Psoas muscle (tissue), 8 donors: ENCODE measurements at places on chromosomes 7 and 10. TPM values are rescaled to one million over a fixed set of nuclear protein-coding genes. Genes with fewer than 3 reads are reported as not detected.

Gene XRCC2
- polyA plus RNA-seq: 0.17 TPM

Gene LIPK
- not detected for polyA plus RNA-seq

Gene WNT16
- not detected for polyA plus RNA-seq

Gene PPP1R3A
- 14.3 TPM for polyA plus RNA-seq

Gene CYP2E1
- 0.25 TPM for polyA plus RNA-seq

Gene NPSR1
- polyA plus RNA-seq: not detected

DNA sequence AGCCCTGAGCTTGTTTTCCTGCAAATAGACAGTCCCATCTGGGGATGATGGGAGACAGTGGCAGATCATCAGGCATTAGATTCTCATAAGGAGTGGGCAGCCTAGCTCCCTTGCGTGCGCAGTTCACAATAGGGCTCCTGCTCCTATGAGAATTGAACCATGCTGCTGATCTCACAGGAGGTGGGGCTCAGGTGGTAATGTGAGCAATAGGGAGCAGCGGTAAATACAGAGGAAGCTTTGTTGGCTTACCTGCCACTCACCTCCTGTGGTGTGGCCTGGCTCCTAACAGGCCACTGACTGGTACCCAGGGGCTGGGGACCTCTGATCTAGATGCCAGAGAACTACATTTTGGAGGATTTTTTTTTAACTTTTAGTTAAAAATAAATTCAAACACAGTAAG is 434.8 kb upstream of the MKI67 start:
- DNase-seq: no peak

GRCh38 chr7:7318601-7319000 is 136.3 kb downstream of the C1GALT1 start:
- no peak for DNase-seq

- DNase-seq: peak; percentile 64
These were observed 18.6 kb upstream of the VDAC2 start for GRCh38 chr10:75191821-75192568.

- no peak for DNase-seq
These were observed 180.5 kb downstream of the ZNF365 start for GRCh38 chr10:62554632-62555199.

DNA sequence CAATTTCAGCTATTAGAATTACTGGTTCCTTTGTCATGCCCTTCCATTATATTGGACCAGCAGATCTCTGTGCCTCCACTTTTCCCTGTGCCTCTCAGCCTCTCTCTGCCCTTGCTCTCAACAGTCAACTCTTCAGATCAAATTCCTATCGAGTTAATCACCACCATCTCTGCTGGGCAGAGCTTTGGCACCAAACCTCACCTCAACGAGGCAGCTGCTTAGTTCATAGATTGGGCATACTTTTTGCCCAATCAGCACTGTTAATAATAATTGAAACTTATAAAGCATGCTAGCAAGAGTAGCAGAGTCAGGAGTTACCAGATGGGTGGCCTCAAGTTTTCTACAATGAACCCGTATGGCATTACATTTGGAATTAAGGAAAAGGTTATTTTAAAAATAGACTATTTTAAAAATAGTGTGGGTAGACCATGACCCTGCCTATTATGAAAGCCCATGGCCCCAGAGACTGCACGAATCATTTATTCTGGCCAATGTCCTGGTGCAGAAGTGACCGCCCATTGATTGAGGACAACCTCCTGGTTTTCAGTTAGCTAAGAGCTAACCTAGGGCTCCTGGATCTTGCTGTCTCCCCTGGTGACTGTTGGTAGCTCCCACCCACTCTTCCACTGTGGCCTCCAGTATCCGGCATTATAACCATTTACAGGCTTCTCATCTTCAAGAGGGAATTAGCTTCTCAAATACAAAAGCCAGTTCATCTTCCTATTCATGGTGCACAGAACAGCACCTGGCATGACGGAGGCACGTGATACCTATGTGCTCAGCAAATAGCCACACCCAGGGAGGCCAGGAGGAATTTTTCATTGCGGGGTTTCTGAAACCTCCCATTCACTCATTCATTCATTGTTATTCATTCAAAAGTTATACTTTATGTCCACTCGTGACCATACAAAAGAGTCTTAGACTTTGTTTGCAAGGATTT is 265.4 kb downstream of the INHBA start:
- no peak for DNase-seq

- DNase-seq: no peak
These were observed 337 bp downstream of the TRIL start for GRCh38 chr7:28957751-28958234.

DNA sequence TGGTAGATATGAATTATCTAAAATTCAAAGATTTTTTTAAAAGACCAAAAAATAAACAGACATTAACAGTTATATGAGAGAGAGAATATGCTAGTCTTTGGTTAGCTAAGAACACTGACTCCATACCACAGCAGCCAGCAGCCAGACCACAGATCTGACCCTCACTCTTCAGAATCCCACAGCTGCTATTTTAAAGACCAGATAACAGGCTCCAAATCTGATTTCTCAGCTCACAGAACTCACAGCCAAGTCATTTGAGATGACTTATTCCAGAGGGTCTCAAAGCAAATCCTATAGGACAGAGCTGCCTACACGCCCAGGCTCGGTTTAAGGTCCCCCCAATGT is 20.4 kb downstream of the NUDCD3 start:
- no peak for DNase-seq

- DNase-seq: no peak
These were observed 571.1 kb downstream of the IPMK start for GRCh38 chr10:57696641-57697040.

GRCh38 chr7:8149222-8149621 is 112.7 kb downstream of the ICA1 start:
- DNase-seq: no peak

- no peak for DNase-seq
These were observed 24.4 kb upstream of the SRI start for GRCh38 chr7:88244258-88244657.

DNA sequence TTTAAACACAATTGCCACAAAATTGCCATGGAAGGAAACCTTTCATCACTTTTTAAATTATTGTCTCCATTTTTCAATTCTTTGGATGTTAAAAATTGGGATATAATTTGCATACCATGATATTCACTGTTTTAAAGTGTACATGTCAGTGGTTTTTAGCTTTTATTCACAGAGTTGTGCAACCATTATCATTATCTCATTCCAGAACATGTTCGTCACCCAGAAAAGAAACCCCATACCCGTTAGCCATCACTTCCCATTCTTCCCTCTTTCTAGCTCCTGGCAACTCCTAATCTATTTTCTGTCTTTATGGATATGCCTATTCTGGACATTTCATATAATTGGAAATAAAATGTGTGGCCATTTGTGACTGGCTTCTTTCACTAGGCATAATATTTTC is 260.3 kb upstream of the FERD3L start:
- no peak for DNase-seq

DNA sequence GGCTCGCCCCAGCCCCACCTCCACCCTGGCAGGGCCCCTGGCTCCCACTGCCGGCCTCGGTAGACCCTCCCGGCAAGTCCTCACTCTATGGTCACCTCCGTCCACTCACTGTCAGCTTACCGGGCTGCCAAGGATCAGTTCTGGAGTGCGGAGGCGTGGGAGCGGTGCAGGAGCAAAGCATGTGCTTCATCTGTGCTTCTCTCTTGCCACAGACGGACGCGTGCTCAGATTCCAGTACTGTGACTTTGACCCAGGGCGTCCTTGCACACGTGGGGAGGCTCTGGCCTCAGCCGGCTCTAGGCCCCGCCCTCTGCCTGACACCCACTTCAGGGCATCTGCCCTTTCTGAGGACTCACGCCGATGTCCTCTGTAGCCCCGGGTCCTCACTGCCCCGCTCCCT is 547.5 kb upstream of the FOXK1 start:
- no peak for DNase-seq

- no peak for DNase-seq
These were observed 60.8 kb upstream of the BTRC start for GRCh38 chr10:101293007-101293723.

- peak; percentile 62 for DNase-seq
These were observed 83.3 kb upstream of the MKLN1 start for GRCh38 chr7:131244259-131244852.

DNA sequence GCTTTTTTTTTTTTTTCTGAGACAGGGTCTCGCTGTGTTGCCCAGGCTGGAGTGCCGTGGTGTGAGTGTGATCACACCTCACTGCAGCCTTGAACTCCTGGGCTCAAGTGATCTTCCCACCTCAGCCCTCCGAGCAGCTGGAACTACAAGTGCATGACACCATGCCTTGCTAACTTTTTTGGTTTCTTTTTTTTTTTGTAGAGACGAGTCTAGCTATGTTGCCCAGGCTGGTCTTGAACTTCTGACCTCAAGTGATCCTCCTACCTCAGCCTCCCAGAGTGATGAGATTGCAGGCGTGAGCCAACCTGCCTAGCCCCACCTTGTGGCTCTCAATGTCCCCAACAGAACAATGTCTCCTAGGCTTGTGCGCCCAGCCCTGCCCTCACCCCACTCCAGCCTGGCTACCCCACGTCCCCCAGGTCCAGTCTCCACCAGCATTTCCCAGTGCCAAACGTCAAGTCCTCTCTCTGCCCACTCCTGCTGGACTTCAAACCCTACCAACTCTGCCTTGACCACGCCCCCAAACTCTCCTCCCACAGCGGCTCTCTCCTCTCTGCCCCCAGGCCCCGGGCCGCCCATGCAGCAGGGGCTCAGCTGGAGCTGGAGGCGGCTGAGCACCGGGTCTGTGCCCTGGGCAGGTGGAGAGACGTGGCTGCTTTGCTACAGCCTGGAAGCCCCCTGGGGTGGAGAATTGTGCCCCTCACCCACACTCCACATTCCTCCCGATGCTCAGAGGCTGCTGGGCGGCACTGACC is 18.9 kb downstream of the BHLHA15 start:
- peak; percentile 43 for DNase-seq

DNA sequence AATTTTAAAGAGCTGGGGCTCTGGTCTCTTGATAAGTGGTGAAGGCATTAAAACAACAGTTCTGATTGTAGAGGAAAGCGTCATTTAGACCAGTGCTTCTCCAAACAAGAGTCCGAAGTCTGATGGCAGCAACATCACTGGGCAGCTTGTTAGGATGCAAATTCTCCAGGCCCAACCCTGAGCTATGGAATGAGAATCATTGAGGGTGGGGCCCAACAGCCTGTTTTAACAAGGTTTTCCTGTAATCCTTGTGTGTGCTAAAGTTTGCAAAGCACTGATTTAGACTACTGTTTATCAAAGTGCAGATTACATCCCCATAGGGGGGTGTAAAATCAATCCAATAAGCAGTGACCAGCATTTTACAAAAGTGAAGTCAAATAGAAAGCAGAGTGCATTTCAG is 2.6 kb upstream of the ZNRF2 start:
- no peak for DNase-seq

GRCh38 chr10:104028823-104029520 is 56.7 kb downstream of the COL17A1 start:
- DNase-seq: no peak

DNA sequence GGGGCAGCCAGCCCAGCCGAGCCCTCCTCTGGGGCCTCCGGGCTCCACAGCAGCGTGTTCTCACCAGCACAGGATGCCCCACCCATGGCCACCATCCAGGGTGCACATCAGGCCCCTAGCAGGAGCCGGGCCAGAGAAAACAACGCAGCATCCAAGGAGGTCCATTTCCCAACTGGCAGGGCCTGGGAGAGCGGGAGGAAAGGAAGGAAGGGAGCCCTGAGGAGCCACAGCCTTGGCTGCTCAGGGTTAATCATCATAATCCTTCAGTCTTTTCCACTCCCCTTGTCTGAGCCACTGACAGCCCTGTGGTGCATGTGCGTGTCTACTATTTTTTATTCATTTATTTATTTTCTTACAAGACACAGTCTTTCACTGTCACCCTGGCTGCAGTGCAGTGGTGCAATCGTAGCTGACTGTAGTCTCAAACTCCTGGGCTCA is 3.6 kb downstream of the PLAC9 start:
- DNase-seq: peak; percentile 95

GRCh38 chr7:7816084-7816483 is 97.7 kb upstream of the RPA3 start:
- DNase-seq: no peak

DNA sequence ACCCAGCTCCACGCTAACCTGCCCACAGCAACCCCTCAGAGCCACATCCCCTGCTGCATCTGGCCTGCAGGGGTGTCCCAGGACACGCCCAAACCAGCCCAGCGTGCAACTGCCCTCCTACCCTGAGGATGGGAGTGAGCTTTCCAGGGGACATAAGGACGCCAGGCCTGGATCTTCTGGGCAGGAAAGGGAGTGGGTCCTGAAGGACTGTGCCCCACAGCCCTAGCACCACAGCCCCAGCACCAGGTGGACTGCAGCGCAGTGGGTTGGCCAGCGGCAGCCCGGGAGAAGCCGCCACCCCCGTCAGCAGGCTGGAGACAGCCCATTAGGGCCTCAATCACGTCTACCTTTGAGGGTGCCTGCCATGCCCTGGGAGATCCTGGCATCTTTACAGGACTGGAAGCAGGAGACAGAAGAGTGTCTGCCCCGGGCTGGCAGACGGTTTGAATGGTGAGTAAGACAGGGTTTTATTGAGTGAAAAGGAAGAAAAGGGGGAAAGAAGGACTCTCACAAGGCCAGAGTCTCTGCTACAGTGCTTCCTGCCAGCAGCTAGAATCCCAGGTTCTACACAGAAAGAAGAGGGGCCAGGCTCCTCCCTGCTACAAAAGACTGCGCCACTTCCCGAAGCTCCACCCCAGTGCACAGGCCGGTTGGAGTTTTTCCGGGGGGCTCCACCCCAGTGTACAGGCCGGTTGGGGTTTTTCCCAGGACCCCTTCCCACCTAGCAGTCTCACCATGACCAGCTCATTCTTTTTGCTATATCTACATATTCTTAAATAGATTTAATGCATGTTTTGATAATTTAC is 69.8 kb upstream of the KCTD7 start:
- DNase-seq: no peak

- DNase-seq: peak; percentile 17
These were observed 39.8 kb upstream of the CDK13 start for GRCh38 chr7:39910108-39910869.

DNA sequence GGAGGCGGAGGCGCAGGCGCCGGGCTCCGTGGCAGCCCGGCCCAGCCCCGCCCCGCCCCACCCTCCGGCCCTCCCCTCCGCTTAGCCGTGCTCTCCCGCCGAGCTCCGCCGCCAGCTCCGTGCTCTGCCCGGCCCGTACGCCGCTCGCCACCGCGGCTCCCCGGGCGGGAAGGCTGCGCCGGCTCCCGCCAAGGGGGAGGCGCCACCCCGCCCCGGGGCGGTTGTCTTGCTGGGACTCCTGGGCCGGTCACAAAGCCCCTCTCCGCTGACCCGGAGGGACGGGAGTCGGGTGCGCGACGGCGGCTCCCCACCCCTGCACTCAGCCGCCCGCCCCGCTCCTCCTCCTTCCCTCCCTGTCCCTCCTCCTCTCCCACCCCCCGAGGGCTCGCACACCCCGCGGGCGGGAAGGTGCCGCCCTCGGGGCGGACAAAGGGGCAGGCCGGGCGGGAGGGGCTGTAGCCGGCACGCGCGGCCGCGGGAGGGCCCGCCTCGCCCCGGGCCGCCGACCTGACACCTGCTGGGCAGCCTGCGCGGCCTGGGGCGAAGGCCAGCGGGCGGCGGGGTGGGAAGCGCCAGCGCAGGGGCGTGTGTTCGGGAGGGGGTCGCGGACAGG is 11.5 kb upstream of the SP8 start:
- peak; percentile 22 for DNase-seq
